Activated T-cell treated with anti-CD3 and anti-CD28 coated beads for 4 hours (primary cell): ENCODE measurements at places on chromosomes 1 and 21.

GRCh38 chr1:183966487-183966886 lies 71.0 kb downstream of the COLGALT2 start:
- no peak for DNase-seq

DNA sequence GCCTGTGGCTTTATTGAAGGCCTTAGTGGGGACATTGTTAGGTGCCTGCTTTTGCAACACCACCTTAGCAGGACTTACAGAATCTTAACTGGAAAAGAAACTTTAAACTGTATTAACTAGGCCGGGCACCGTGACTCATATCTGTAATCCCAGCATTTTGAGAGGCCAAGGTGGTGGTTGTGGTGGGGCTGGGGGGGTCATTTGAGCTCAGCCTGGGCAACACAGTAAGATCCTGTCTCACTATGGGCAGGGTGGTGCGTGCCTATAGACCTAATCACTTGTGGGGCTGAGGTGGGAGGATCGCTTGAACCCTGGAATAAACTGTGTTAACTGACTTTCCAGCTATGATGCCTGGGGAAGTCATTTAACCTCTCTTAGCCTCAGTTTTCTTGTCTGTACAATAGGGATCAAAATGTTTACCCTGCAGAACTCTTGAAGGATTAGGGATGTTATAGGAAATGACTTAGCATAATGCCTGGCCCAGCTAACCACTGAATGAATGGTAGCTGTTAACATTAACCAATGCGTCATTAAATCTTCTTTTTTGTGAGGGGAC lies 39.5 kb downstream of the IER5 start:
- DNase-seq = no peak

GRCh38 chr1:47709019-47709871 lies 271.4 kb downstream of the FOXD2 start:
- no peak for DNase-seq

DNA sequence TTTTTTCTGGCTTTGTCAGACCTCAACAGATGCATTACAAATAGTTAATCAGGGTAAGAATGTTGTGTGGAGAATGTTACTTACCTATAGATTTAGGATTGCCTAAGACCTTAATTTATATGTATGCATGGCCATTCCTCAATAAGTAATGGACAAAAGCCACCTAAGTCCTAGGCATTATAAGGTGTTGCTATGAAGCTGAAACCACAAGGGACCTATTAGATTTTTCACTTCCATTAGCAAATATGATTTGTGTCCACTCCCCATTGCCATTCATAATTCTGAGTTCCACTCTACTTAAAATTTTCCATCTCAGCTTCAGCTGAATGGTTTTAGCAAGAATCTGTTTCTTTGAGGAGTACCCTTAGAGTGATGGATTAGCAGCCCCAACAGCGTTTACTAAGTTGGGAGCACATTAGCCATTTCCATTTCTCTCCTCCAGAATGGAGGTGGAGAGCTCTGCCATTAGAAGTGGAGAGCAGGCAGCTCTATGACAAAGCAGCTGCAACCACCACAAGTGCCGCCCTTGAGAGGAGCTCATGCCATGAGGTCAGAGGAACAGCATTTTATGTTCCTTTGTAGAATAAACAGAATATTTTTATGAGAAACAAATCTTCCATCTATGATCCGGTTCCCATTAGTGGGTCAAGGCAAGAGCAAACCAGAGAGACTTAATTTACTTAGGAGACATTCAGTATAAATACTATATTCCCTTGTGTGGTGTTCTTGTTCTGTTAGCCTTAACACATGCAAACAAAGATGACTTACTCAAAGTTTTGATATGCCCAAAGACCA lies 28.9 kb upstream of the C1orf87 start:
- DNase-seq = no peak

GRCh38 chr1:31771891-31772668 lies 7.9 kb upstream of the ADGRB2 start:
- peak; percentile 48 for DNase-seq

- no peak for DNase-seq
Observed at GRCh38 chr1:50633465-50633864, 210.2 kb upstream of the DMRTA2 start.

DNA sequence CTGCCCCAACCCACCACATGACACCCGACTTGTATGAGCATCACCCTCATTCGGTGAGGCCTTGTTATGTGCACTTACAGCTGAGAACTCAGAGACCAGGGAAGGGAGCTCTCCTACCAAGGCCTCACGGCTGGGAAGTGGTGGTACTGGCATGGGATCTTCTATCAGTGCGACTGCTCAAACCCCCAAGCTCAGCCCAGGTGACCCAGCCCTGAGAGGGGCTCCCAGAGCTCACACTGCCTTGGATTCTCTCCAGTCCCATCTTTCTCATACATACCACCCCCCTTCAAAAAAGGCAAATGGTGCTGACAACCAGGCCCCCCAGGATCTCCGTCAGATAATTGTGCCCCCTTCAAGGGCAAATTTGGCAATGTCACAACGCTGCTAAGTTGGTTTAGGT lies 777 bp upstream of the PLA2G2F start:
- no peak for DNase-seq

GRCh38 chr21:45562402-45562801 lies 20.2 kb upstream of the SLC19A1 start:
- no peak for DNase-seq

DNA sequence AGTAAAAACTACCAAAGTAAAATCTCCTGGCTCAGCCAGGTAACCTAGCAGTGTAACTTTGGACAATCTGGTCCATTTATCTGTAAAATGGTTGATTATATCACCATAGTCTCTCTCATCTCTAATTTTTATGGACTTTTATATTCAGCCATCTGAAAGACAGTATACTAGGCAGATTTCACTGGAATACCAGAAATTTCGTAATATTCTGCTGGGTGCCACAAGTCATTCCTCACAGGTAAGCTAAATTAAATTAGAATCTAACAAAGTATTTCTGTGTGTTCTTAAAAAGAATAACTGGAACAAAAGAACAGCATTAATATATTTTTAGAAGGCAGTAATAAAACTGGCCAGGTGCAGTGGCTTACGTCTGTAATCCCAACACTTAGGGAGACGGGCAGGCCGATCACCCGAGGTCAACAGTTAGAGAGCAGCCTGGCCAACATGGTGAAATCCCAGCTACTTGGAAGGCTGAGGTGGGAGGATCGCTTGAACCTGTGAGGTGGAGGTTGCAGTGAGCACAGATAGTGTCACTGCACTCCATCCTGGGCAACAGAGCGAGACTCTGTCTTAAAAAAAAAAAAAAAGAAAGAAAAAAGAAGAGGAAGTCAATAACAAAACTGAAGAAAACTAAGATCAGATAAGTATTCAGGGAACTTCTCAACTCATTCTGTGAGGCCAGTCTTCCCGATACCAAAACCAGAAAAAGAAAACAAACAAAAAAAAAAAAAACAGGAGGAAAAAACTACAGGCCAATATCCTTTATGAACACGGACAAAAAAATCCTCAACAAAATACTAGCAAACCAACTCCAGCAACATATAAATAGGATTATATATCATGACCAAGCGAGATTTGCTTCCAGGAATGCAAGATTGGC lies 35.9 kb downstream of the PIK3R3 start:
- DNase-seq = no peak

GRCh38 chr1:157110686-157111085 lies 11.1 kb upstream of the ETV3L start:
- DNase-seq = no peak

DNA sequence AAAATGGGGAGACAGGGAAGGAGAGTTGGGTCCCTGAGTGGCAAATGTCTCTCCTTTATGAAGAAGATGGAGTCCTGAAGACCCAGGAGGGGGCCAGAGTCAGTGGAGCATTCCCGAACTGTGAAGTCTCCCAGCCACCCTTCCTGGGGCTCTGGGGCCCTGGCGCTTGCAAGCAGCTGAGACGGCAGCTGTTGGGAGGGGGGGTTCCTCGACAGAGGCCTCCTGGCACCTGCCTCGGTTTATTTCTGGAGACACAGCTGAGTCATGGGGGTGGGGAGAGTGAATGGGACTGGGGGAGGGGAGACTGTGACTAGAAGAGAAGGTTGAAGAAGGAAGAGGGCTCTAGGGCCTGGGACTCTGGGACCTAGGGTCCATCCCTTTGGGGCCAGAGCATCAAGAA lies 14.0 kb downstream of the NES start:
- no peak for DNase-seq

DNA sequence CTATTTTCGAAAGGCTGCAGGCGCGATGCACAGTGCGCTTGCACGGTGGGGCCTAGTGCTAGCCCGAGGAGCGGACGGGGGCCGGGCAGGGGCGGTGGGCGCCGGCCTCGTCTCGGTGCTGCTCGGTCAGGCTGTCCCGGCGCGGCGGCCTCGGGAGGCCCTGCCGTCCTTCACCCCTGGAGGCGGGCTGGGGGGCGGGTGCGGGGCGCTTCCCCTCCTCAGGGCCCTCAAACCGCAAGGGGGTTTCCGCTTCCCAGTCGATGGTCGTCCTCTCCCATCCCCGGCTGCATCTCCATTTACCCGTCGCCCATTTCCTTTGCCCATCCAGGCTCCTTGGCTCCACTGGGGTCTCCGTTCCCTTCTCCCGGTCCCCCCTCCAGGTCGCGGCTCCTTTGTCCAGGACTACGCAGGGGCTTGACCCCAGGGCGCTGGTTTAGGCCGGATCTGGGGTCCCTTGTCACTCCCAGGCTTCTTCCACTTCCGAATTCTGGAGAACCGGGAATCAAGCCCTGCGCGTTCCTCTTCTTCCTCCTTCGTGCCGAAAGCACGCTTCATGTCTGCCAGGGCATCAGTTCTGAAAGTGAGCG lies 196.3 kb upstream of the LMO4 start:
- no peak for DNase-seq

DNA sequence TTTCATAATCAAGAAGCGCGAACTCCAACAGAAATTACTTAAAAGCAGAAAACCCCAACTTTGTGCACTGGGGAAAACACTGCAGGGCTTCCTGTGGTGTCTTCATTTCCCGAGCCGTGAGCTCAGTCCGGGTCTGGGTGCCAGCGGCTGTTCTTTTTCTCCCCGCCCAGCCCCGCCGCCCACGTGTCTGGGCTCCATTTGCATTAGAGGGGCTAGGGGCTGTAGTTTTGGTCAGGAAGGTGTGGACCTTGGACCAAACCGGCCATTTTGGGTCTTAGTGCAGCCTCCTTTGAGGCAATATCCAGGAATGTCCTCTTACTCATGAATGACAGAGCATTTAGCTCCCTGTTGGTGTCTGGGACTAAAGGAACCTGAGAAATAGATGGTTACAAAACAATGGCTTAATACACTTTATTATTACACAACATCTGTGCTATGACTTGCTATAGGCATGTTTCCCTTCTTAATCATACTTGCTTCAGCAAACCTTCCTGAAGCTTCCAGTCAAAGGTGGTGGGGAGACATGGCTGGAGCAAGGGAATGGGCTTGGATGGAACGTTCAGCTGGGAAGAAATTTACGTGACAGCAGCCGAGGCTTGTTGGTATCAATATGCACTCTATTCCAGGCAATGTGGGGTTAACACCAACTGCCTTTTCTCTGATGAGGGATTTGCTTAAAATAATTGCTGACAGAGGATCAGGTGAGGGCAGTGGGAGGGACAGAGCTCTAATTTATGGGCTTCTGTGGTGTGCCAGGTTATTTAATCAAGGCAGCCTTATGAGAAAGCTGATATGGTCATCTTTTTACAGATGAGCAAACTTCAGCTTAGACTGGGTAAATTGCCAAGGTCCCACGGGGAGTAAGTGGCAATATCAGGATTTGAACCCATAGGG lies 1.1 kb downstream of the AGTRAP start:
- DNase-seq = no peak

GRCh38 chr1:32538887-32539583 lies at the start of gene ZBTB8A:
Gene ZBTB8A (plus strand): TSS chr1:32539427. CDS start chr1:32592932, 53,505 bp downstream.
- peak; percentile 2 for DNase-seq

DNA sequence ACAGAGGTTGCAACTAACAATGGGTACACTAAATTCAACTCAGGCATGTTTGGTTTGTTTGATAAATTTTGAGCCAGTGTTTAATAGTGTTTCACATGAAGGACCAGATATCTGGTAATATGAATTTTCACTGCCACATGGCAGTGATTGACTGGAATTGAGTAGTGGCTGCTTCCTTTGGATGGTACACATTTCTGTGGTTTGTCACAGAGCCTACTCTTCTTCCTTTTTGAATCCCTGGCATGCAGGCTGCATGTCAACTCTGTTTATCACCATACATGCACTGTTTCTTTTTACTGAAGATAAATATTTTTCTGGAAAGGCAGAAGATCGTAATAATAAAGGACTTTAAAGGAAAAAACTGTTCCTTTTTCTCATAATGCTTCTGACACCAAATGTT lies 35.5 kb downstream of the SDCCAG8 start:
- no peak for DNase-seq

DNA sequence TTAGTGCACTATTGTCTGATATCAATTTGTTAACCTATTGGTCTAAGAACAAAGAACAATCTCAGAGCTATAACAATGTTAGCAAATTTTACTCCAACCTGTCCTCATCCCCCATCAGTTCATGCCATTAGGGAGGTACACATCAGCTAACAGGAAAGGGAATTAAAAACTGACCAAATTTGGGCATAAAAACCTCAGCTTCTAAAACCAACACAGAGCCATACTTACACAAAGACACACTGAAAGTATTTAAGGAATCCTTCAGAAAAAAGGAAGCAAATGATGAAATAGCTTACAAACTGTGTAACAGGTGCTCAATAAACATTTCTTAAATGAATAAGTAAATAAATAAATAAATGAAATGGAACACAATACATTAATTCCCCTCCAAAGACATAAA lies 89.2 kb downstream of the TTLL7 start:
- no peak for DNase-seq

DNA sequence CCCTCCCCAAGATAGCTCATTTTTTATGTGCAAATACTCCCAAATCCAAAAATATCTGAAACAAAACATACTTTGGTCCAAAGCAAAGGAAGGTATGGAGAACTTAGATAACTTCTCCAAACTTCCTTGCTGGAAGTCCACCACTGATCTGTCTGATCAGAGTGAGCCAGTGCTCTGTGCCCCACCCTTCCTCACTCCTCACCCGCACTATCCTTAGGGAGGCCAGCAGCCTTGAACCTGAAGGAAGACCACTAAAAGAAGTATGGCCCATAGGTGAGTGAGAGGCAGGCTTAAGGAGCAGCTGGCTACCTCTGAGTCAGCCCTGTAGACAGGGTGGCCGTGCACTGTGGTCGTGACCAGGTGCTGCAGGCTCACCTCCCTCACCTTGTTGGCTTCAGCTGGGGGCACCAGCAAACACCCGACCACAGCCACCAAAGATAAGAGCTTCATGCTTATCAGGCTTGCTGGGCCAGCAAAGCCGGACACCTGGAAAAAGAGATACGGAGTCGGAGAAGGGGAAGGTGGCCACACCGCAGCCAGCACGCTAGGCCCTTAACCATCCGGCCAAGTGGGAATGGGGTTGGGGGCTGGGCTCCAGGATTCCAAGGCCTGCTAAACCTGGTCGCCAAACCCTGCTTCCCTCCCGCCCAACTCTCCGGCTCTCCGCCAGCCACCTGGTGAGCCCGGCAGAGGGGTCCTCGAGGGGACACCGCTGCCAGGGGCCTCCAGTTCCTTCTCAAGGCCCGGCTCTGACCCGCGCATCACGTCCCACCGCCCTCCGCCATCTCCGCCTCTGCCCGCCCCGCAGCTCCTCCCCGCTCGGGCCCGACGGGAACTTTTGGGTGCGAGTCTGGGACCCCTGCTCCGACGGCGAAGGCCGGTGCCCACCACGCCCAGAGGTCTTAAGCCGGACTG lies 543 bp downstream of the TMEM9 start:
- no peak for DNase-seq

- DNase-seq = no peak
Observed at GRCh38 chr1:212586206-212587015, 22.1 kb upstream of the ATF3 start.
